ENCODE measurements at places on chromosomes 4 and X.

DNA sequence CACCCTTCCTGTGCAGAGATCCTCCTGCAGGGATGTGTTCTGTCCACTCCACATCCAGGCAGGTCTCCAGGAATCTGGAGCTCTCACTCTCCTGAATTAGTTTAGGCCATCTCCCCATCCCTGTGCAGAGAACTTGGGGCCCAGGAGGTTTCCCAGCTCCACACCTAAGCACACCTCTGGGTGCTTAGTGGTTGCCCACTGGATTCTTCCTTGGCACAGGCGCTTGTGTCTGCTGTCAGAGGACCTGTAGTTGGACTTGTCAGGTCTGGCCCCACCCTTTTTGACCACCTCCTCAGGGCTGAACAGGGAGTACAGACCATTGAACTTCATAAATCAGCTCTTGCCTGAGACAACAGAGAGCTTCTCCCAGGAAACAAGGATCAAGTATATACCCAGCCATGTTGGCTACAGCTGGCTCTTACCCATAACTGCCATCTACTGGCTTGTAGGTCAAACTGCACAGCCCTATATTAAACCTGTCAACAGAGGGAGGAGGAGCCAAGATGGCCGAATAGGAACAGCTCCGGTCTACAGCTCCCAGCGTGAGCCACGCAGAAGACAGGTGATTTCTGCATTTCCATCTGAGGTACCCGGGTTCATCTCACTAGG, 275.5 kb downstream of the PPARGC1A start:
- no peak for DNase-seq

- no peak for DNase-seq
Measured at GRCh38 chrX:53044995-53045394, 3.6 kb upstream of the GPR173 start.

GRCh38 chr4:163251204-163251603, 81.2 kb downstream of the NPY1R start:
- no peak for DNase-seq

- DNase-seq = peak; percentile 50
Measured at GRCh38 chrX:19846995-19847790, 40.2 kb downstream of the SH3KBP1 start.

GRCh38 chr4:10721616-10722015, 37.0 kb upstream of the CLNK start:
- DNase-seq = no peak

DNA sequence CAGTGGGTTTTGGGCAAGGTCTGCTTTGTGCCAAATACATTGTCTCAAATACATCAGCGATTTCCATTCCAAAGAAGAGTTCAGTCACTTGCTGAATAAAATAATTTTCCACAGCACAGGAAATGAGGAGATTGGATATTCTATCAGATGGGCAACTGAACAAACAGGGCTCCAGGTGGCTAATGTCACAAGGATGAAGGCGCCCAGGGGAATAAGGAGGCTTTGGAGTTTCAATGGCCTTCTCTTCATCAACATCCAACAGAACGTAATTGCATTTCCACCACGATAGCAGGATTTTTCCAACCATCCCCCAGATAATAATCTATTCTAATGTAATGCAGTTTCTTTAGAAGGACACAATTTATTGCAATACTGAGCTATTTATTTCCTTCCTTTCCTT, 104.7 kb upstream of the KLHL13 start:
- no peak for DNase-seq

- no peak for DNase-seq
Measured at GRCh38 chr4:7337196-7338058, 97.3 kb downstream of the PSAPL1 start.

- DNase-seq = no peak
Measured at GRCh38 chr4:89539374-89539773, 231.8 kb upstream of the GPRIN3 start.

- DNase-seq = no peak
Measured at GRCh38 chr4:136637071-136637777, 895.1 kb downstream of the PCDH18 start.

DNA sequence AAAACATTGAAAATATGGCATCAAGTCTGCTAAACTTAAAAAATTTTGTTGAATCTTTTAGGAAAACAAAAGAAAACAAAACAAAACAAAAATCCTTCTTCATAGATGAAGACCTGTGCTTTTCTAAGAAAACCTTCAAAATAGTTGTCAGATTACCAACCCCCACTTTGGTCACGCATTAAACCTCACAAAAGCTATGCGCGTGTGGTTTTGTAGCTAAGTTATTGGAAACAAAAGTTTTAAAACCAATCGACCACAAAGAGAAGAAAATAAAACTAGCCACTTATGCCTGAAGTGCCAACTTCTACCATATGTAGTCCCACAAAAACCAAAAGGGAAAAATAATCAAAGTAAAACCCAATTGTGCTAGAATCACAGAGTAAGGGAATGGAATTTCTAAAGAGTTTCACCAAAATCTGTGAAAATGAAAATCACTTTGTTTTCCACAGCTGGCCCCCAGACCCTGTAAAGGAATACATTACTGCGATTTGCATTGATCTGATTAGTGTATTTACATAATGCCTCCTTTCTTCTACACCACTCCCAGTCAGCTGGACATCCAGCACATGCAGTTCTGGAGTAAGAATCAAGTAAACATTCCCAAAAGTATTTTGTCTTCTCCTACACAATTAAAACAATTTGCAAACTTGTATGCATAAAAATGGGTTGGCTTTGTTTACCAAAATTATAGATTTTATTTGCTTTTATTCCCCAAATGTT, 330.1 kb upstream of the DKK2 start:
- DNase-seq = no peak

DNA sequence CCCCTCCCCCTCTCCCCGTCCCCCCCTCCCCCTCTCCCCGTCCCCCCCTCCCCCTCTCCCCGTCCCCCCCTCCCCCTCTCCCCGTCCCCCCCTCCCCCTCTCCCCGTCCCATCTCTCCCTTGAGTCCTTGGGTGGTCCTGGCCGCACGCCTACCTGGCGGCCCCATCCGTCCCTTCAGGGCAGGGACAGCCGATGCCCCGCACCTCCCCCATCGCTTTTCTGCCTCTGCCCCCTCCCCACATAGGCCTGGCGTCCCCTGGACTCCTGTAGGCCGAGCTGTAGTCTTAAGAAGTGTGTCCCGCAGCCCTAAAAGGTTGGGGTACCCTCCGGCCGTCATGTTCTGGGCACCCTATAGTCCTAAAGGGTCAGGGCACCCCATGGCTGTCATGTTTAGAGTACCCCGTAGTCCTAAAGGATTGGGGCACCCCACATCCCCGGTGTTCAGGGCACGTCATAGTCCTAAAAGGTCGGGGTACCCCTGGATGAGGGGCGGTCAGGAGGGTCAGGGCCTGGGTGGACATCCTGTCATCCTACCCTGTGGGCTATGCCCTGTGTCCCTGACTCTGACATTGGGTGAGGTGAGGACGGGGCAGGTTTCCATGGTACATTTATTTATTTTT, 10.8 kb upstream of the GTPBP6 start:
- DNase-seq = no peak

- DNase-seq = no peak
Measured at GRCh38 chrX:138853936-138854335, 142.4 kb upstream of the FGF13 start.

DNA sequence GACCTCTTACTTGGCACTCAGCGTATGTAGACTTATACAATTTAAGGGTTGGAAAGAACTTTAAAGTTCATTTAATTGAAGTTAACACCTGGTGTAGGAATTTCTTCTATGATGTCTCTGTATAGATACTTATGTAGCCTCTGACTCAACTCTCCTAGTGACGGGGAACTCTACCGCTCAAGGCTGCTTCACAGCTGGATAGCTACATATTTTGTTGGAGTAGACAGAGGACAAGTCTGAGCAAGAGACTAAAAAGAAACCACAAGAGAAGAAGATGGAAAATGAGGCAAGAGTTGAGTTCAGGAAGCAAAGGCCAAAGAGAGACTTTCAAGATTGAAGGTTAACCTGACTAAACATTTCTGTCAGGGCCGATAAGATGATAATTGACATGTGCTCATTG, 52.6 kb downstream of the GPR50 start:
- no peak for DNase-seq

- no peak for DNase-seq
Measured at GRCh38 chr4:13968723-13969122, 341.2 kb upstream of the BOD1L1 start.

DNA sequence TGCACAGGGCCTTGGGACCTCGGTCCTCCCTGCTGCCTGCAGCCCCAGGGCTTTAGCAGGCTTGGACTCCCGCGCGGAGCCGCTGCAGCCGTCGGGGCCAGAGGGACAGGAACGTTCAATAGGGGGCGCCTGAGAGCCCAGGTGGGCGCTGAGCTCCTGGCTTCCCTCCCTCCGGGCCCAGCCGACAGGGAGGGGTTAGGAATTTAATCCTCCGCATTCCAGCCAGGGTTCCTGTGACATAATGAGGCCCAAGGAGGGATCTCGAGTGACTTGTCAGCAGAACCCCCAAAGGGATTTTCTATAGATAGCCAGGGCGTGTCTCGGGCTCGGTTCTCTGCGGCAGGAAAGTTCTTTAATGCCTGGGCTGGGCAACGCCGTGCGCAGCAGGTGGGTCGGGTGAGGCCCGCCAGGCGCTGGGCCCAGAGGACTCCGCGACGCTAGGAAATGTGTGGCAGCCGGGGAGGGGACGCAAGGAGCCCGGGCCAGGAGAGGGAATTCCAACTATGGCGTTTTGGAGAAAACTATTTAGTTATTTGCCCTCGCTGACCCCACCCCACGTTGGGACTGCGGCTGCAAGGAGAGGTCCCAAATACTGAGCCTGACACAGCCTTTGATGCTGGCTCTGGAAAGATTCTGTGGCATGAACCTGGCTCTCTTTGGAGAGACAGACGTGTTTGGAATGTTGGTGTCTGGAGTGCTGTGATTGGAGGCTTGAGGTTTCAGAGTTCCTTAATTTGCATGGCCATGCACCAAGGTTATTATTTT, 285.2 kb upstream of the GATB start:
- DNase-seq = peak; percentile 45

GRCh38 chr4:186936496-186937375, 213.1 kb upstream of the FAT1 start:
- no peak for DNase-seq

- DNase-seq = no peak
Measured at GRCh38 chr4:10421344-10422055, 35.7 kb downstream of the ZNF518B start.

- DNase-seq = no peak
Measured at GRCh38 chr4:186012071-186012470, 56.9 kb upstream of the TLR3 start.

Data from activated T-cell treated with anti-CD3 and anti-CD28 coated beads, Interleukin-2, amount 50 U/mL, for 48 hours (primary cell).